ENCODE measurements at places on chromosomes 7 and 10.

GRCh38 chr7:25633426-25634036 is 405.2 kb upstream of the NPVF start:
- no peak for DNase-seq

DNA sequence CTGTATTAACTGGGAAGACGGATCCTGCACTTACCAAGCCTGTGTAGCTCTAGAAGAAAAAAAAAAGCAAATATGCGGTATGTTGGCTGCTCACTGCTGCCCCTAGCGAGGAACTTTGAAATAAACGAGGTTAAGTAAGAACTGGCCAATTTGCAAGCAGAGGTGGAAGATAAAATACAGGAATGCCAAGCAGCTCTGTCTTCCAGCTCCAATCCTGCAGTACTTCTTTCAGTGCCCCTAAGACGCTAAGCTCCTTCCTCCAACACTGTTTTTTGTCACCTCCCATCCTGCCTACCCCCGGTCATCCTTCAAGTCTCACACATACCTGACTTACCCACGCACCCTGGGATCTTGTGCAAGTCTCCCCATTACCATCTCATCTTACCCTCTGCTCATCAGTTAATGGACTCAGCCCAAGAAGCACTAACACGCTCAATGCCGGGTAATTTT is 809 bp downstream of the C10orf143 start:
- DNase-seq: peak; percentile 69

DNA sequence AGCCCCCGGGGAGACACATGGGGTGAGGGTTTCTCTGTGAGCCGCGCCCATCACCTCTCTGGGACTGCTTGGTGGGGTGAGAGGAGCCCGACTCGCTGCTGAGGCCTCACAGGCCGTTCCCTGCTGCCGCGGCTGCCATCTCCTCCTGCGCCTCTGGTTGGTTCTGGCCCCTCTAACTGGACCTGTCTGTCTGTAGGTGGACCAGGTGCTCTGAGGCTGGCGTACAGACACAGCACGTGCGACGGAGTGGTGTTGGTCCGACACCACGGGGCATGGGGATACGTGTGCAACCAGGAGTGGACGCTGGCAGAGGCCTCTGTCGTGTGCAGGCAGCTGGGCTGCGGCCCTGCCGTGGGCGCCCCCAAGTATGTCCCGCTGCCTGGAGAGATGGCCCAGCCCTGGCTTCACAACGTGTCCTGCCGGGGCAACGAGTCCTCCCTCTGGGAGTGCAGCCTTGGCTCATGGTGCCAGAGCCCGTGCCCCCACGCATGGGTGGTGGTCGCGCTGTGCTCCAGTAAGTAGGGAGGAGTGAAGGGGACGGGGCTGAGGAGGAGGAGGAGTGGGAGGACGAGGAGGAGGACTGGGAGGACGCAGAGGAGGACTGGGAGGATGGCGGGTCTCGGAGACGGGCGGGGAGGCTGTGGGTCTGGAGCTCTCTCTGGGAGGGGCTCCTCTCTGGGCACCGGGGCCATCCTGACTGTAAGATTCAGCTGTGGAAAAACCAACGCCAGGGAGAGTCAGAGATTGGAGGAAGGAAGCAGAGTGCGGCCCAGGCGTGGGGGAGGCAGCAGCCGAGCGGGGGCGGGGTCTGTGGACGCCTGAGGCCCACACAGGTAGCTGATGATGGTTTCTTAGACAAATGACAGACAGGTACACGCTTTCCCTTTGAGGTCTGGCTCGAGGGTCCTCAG is 2.6 kb downstream of the SCART1 start:
- no peak for DNase-seq

GRCh38 chr10:72108830-72109635 is 20.7 kb upstream of the SPOCK2 start:
- DNase-seq: peak; percentile 20

DNA sequence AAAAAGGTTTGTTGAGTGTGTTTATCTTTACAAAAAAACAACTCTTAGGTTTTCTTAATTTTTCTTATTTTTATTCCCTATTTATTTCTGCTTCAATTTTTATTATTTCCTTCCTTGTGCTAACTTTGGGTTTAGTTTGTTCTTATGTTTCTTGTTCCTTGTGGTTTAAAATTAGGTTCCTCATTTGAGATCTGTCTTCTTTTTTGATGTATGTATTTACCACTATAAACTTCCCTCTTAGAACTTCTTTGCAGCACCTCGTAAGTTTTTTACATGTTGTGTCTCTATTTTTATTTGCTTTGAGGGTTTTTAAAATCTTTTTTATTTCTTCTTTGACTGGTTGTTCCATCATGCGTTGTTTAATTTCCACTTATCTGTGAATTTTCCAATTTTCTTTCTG is 1217.1 kb upstream of the CELF2 start:
- no peak for DNase-seq

DNA sequence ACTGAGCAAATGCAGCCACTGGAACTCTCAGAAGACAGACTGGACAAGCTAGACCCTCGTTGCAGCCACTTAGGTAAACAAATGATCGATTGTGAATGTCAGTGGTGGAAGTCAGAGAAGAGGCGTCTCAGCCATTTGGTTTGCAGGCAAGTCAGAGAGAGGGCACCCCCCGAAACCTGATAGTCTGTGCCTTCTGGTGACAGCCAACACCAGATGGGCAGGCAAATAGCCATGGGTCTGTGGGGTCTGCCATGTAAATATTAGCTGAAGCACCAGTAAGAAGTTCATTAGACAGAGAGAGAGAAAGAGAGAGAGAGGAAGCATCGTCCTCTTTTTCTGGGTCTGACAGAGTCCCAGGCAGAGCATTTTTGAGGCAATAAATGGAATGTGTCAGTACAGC is 5.4 kb downstream of the PPP1R17 start:
- no peak for DNase-seq

GRCh38 chr10:26890956-26891355 is 30.2 kb upstream of the ABI1 start:
- peak; percentile 39 for DNase-seq

- no peak for DNase-seq
Measured at GRCh38 chr7:151709141-151710038, 167.5 kb downstream of the PRKAG2 start.

DNA sequence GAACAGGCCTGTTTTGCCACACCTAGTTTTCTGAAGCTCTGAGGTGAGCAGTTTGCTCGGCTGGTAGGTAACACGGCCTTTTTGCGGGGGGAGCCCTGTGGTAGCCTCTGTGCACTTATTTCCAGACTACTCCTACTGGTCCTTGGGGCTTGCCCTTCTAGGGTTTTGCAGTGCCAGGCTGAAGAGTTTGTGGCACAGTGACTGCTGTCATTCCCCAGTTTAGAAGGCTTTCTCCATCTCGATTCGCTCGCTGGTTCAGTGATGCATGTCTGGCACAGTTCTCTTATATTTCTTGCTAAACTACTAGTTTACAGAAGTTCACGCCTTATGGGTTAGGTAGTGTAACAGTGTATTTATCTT is 711 bp downstream of the KIF20B start:
- DNase-seq: peak; percentile 11

GRCh38 chr7:116526897-116527296 is 2.1 kb downstream of the CAV1 start:
- DNase-seq: no peak

- no peak for DNase-seq
Measured at GRCh38 chr10:119533473-119533872, 9.0 kb downstream of the RGS10 start.

Data from iPS-NIHi11 (cell line).